ENCODE measurements at places on chromosomes 16 and 17. TPM values are rescaled to one million over a fixed set of nuclear protein-coding genes. Genes with fewer than 3 reads are reported as not detected.

Gene ZG16B
- not detected for total RNA-seq

Gene TMEM204
- total RNA-seq = 19.8 TPM

Gene CCL7
- not detected for total RNA-seq

Gene SEZ6L2
- 1.2 TPM for total RNA-seq

Gene HSD17B1
- total RNA-seq = 0.83 TPM

Gene DNAJA3
- total RNA-seq = 50.7 TPM

Gene ACE
- 11.6 TPM for total RNA-seq

Gene TPSD1
- total RNA-seq = not detected

Gene TM4SF5
- total RNA-seq = not detected

Gene BIRC5
- 0.38 TPM for total RNA-seq
